Mesenteric fat pad (tissue), 1 donor: ENCODE measurements at places on chromosomes 16 and 17. TPM values are rescaled to one million over a fixed set of nuclear protein-coding genes. Genes with fewer than 3 reads are reported as not detected.

Gene TRPV2
- total RNA-seq, result 43.7 TPM

Gene ZNF469
- total RNA-seq, result 2.5 TPM

Gene IL21R
- total RNA-seq, result 0.22 TPM

Gene CANT1
- total RNA-seq, result 37.9 TPM

Gene NR1D1
- total RNA-seq, result 15.5 TPM

DNA sequence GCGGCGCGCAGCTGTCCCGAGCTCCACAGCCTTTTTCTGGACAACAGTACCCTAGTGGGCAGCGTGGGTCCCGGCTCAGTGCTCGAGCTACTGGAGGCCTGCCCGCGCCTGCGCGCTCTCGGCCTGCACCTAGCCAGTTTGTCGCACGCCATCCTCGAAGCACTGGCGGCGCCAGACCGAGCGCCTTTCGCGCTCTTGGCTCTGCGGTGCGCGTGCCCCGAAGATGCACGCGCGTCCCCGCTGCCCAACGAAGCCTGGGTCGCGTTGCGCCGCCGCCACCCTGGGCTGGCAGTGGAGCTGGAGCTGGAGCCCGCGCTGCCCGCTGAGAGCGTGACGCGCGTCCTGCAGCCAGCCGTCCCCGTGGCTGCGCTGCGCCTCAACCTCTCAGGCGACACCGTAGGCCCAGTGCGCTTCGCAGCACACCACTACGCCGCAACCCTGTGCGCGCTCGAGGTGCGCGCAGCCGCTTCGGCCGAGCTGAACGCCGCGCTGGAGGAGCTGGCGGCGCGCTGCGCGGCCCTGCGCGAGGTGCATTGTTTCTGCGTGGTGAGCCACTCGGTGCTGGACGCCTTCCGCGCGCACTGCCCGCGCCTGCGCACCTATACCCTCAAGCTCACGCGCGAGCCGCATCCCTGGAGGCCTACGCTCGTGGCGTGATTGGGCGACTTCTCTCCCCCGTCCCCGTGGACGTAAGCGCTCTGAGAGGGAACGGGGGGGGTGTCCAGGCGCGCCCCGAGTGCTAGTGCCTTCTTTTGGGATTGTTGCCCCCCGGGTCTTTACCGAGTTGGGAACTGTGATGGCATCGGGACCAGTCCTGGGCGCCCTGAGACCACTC, 1.2 kb upstream of the HSF4 start:
- no peak for DNase-seq

DNA sequence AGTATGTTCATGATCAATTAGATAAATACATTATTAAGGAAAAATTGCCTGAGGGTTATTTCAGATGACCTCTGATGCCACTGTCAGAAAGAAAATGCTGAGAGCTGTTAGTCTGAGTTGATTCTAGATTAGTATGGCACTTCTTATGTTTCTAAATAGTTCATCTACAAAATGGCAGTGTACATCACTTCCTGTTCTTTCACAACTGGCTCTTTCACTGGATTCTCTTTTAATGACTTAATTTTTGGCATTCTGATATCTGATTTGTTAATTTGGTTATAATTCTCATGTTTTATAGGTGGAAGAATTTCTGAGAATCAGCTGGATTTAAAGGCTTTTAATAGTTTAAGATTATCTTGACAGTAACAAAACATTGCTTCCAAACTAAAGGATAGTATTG, 3.3 kb downstream of the TAOK1 start:
- no peak for DNase-seq

GRCh38 chr17:81039854-81040758, 5.2 kb downstream of the BAIAP2 start:
- DNase-seq, result no peak

- DNase-seq, result no peak
Measured at GRCh38 chr16:83315271-83315670, 492.5 kb upstream of the HSBP1 start.

DNA sequence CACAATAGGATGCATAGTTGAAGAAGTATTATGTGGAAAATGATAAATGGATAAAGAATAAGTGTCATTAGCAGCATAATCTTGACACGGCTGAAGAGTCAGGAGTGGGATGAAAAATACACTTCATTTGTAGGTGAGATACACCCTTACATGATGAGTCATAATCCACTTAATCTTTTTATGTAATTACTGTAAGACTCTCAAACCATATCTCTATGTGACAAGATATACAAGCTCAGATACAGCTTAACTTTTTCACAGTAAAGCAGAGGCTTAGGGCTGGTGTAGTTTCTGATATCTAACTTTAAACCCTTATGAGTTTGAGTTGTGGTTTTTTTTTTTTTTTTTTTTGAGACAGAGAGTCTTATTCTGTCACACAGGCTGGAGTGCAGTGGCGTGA, 101.2 kb downstream of the FTO start:
- DNase-seq, result no peak

- no peak for DNase-seq
Measured at GRCh38 chr17:1882836-1883235, 53.0 kb downstream of the RPA1 start.

GRCh38 chr16:52914428-52914827, 138.3 kb downstream of the CHD9NB start:
- no peak for DNase-seq

- no peak for DNase-seq
Measured at GRCh38 chr17:31579265-31579664, 187.8 kb downstream of the RAB11FIP4 start.

DNA sequence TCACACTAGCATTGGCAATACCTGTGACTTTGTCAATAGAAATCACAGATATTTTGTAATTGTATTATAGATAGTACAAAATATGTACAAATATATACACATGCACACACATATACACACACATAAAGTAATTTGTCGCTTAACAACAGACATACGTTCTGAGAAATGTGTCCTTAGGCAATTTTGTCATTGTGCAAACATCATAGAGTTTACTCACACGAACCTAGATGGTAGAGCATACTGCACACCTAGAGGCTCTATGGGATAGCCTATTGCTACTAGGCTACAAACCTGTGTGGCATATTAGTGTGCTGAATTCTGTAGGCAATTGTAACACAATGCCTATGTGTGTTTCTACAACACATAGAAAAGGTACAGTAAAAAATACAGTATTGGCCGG, 11.0 kb downstream of the UNC119 start:
- DNase-seq, result no peak

- DNase-seq, result no peak
Measured at GRCh38 chr17:29640413-29640812, 17.7 kb upstream of the CORO6 start.

GRCh38 chr16:81636298-81636993, 142.6 kb upstream of the PLCG2 start:
- no peak for DNase-seq
